Left cardiac atrium (tissue), 4 donors: ENCODE measurements at places on chromosomes 6 and 20. TPM values are rescaled to one million over a fixed set of nuclear protein-coding genes. Genes with fewer than 3 reads are reported as not detected.

Gene VSTM2L
- total RNA-seq, result 158 TPM

Gene GDAP1L1
- 0.50 TPM for total RNA-seq

Gene TAGAP
- 1.6 TPM for total RNA-seq

Gene E2F1
- total RNA-seq, result 3.7 TPM

Gene PTCRA
- total RNA-seq, result not detected

Gene CASP8AP2
- 14.2 TPM for total RNA-seq

Gene RNF217
- 18.3 TPM for total RNA-seq

Gene CABLES2
- 25.3 TPM for total RNA-seq

Gene C6orf58
- not detected for total RNA-seq

Gene PNLDC1
- total RNA-seq, result 0.47 TPM

Gene EYS
- total RNA-seq, result not detected

Gene KCNK16
- not detected for total RNA-seq

Gene BACH2
- total RNA-seq, result 2.0 TPM

Gene TRAM2
- 14.1 TPM for total RNA-seq

Gene CCNC
- total RNA-seq, result 20.6 TPM

Gene AIF1
- total RNA-seq, result 17.0 TPM

Gene KLHDC3
- total RNA-seq, result 81.5 TPM
